Heart left ventricle (tissue), 16 donors: ENCODE measurements at places on chromosomes 2 and 18. TPM values are rescaled to one million over a fixed set of nuclear protein-coding genes. Genes with fewer than 3 reads are reported as not detected.

DNA sequence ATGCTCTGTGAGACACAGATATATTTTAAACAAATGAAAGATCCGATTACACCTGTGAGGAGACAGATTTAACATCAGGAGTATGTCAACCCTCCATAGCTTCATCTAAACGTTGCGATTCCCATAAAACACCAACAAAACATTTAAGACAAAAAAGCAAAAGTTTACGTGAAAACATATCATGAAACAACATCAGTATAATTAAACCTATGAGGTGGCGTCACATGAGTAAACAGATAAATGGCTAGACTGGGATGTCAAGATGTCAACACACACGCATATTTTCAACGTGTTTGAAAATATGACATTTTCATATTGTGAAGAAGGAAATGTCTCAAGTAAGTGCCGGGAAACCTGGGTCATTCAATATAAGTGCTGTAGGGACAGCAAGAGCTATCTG lies 25.5 kb upstream of the GPC1 start:
- DNase-seq, result no peak

GRCh38 chr18:7817575-7818230 lies 250.6 kb downstream of the PTPRM start:
- DNase-seq, result no peak

- no peak for DNase-seq
Observed at GRCh38 chr2:18430996-18431748, 129.3 kb downstream of the RDH14 start.

GRCh38 chr2:58293056-58293455 lies 51.9 kb upstream of the FANCL start:
- no peak for DNase-seq

Gene ITGA4
- 16.5 TPM for total RNA-seq

Gene C2orf80
- total RNA-seq, result not detected

DNA sequence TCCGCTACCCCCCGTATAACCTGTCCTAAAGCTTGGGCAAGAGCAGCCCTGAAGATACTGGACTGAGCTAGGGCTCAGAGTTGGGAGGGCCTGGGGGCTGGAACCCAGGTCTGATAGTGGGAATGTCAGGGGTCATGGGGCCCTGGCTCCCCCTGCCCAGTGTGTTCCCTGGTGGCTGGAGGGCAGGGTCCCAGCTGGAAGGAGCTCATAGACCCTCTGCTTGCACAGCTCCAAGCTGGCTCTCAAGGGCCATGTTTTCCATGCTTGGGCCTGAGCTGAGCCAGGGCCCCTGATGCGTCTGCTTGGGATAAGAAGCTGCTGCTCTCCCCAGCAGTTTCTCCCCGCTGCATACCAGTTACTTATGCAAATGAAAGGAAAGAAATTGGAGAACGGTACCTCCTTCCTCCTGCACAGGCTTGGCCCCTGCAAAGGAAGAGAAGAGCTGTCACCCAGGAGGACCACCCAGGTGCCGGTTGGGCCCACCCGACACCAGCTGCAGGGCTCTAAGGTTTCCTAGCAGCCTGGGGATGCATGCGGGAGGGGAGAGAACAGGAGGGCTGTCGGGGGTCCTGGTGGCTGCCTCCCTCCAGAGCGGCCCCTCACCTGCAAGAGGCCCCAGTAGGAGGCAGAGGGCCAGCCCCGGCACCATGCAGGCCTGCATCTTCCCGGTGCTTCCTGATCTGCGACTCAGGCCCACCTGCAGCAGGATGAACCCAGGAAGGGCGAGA lies 628 bp downstream of the OTOS start:
- DNase-seq, result peak; percentile 42

Gene GEN1
- total RNA-seq, result 3.1 TPM

Gene ABCG5
- not detected for total RNA-seq

GRCh38 chr2:207432453-207432852 lies 97.3 kb upstream of the CREB1 start:
- no peak for DNase-seq

Gene CD302
- total RNA-seq, result 10.1 TPM

- no peak for DNase-seq
Observed at GRCh38 chr2:25671622-25672021, 1.8 kb downstream of the DTNB start.

Gene KLHL41
- 128 TPM for total RNA-seq

- DNase-seq, result no peak
Observed at GRCh38 chr2:150171065-150171548, 316.4 kb downstream of the RND3 start.

GRCh38 chr2:237996021-237996593 lies 29.3 kb downstream of the UBE2F start:
- no peak for DNase-seq

Gene CACNB4
- total RNA-seq, result 1.4 TPM

DNA sequence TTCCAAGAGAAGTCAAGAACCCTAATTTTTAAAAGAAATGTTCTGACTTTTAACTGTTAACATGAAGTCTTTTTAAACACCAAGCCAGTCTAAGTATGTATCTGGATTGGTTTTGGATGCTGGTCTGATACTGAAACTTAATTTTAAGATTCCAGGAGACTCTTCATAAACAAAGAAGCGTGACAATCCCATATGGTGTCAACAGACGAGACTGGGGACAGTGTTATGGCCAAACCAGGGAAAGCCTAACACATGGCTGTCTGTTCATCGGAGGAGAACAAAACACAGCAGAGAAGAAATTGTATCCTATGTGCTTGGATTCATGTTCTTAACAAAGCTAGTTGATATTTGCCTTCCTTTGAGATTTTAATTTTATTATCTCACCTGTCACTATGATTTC lies 80.5 kb upstream of the UPP2 start:
- DNase-seq, result no peak

- DNase-seq, result no peak
Observed at GRCh38 chr2:181268174-181268867, 188.9 kb upstream of the ITGA4 start.

- DNase-seq, result no peak
Observed at GRCh38 chr2:20571231-20571630, 79.7 kb downstream of the HS1BP3 start.

Gene VAMP8
- total RNA-seq, result 103 TPM

DNA sequence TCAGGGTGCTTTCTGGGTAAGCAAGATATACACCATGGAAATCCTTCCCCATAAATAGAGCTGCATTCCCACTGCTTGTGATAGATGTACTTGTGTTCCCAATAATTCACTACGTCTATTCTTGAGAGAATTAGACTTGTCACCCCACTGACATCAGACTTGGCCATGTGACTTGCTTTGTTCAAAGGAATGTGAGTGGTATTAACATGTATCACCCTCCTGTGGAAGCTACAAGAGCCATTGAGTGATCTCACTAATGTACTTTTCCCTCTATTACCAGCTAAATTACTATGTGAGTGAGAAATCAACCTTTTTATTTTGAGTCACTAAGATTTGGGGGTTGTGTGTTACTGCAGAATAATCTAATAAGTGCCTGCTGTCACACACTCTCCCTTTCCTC lies 176.0 kb downstream of the CCDC178 start:
- DNase-seq, result no peak

DNA sequence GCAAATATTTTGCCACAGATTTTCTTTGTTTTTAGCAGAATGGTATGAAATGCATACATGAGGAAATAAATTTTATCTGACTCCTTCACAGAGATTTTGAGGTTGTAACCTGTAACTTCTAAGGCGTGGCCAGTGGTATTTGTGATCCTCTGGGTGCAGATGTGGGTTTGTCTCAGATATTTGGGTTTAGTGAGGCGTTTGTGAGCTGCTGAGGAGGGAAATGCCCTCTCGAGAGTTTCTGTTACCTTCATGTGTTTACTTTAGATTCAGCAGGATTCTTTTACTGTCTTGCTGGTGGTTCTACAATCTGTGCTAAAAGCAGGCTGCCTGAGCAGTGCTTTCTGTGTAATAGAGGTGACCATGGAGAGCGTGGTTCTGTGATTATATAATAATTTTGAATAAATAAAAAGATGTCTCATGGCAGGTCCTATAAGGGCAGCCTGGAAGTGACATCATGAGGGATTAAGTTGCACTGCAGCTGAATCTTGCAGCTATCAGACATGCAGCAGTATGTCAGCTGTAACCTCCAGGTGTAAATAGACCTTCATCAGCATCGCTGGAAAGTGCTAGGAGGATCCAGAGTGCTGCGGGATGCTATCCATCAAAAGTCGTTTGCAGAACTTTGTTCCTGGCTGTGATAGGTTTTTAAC lies 34.1 kb downstream of the TANC1 start:
- DNase-seq, result no peak

DNA sequence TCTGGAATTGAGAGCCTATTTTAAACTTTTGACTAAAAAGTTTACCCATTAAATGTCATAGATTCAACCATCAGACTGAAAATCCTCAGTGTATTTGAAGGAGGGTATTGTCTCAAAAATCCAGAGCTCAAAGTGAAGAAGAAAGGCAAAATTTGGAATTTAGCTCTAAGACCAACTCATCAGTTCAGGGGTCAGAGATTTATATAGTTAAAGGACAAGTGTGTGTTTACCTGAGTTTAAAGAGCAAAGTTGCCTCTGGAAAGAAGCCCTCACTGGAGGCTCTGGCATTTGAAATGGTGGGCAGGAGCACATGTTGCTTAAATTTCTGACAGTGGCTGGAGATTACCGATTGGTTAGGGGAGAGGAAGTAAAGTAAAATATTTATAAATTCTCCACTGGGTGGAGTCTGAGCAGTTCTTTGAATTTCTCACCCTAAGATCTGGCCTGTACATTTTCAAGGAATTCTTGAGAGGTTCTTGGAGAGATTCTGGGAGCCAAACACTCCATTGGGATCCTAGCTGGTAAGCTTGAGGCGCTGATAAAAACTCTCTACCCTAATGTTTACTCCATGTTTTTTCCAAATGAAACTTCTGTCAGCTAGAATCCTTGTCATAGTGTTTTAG lies at the start of gene KYNU:
TSS of gene KYNU (plus strand) at position 449 of the 623 bp plus-strand sequence. CDS start 7,704 bp downstream, outside the sequence.
- no peak for DNase-seq

Gene STK39
- total RNA-seq, result 18.3 TPM

DNA sequence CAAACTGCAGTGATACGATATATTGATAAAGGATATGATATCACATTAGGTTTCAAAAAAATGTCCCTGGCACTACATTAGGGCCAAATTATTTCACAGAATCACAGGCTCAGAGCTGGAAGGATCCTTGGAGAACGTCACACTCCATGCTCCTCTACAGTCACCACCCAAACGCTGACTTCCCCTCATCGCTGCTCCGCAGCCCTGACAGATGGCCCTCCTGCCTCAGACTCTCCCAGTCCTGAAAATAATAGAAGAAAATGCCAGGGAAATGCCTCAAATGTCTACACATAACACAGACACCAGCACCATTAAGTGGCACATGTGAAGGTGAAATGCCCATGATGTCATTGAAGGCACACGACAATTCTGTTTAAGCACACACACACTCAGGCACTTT lies 72.0 kb downstream of the ZNF521 start:
- DNase-seq, result no peak

- no peak for DNase-seq
Observed at GRCh38 chr2:48207851-48208250, 301.6 kb upstream of the FBXO11 start.

DNA sequence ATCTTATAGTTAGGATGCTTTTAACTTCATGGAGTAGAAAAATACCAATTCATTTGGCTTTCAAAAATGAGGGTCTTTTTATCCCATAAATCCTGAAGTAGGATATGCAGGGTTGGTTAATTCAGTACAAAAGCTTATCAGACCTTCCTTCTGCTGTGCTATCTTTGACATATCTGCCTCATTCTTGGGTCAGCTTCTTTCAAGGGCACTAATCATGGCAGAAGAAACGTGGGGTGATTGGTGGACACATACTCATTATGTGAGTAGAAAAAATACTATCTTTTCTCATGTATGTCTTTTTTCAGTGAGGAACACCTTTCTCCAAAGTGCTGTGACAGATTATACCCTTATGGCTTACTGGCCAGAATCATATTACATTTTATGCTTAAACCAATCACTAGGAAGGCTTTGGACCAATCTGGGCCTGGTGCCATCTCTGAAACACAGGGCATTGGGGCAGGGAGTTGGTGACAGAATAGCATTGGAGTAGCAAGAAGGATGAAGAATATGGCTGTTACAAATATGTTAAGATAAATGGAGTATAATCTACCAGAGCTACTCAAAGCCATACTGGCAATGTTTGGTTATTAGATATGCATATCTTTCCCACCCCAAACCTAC lies 10.1 kb downstream of the UGP2 start:
- DNase-seq, result no peak

Gene MYO3B
- not detected for total RNA-seq

- no peak for DNase-seq
Observed at GRCh38 chr2:232838406-232838874, 31.6 kb upstream of the SNORC start.

DNA sequence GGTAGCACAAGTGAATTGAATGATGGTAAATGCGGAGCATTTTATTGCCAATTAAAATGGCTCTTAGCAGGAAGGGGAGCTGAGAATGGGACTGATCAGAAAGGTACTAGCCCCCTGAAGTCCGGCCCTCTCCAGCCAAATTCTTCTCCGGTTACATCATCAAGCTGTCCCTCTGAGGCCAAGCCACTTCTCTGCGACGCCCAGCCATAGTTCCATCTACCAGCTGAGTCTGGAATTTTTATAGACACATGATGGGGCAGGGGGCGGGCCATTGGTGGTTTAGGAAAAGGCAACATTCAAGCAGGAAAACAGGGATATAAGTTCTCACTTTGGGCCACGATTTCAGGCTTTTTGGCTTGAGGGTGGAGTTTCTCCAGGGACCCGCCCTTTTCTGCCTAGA lies 22.7 kb downstream of the RPRM start:
- DNase-seq, result no peak

DNA sequence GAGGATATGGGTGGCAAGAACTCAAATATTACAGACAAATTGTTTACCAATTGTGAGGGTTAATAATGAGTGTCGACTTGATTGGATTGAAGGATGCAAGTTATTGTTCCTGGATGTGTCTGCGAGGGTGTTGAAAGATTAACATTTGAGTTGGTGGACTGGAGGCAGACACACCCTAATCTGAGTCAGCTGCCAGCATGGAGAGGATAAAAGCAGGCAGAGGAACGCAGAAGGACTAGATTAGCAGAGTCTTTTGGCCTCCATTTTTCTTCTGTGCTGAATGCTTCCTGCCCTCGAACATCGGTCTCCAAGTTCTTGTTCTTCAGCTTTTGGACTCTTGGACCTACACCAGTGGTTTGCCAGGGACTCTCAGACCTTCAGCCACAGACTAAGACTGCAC lies 1503.7 kb downstream of the LRP1B start:
- DNase-seq, result no peak

Gene PARD3B
- total RNA-seq, result 5.1 TPM

DNA sequence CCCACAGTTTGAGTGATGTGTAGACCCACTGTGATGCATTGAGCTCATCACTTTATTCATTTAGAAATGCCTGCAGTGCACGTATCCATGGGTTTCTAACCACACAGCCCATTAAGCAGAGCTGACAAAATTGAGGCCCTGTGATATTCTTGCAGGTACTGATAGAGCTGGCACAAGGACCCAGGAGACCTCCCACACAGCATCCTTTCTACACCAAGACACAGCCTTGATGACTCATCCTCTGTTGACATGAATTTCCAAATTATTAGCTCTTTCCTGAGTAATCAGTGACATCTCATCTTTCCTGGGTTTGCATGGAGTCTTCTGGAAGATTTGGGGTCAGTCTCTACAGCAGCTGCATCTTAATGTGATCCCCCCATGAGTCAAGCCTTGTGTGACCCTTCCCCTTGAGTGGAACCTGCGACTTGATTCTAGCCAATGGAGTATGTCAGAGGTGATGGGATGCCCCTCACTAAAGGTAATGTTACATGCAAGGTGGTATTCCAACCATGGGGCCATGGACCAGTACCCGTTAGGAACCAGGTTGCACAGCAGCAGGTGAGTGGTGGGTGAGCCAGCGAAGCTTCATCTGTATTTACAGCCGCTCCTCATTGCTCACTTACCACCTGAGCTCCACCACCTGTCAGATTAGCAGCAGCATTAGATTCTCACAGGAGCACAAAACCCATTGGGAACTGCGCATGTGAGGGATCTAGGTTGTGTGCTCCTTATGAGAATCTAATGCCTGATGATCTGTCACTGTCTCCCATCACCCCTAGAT lies 181.1 kb upstream of the ARL4C start:
- no peak for DNase-seq
